DMS153 (cell line): ENCODE measurements at places on chromosomes 16 and 17.

GRCh38 chr17:7687072-7687907, at the start of gene TP53:
Gene TP53 (minus strand): TSS chr17:7687490. CDS start chr17:7676594, 10,896 bp downstream.
- DNase-seq: peak; percentile 53

DNA sequence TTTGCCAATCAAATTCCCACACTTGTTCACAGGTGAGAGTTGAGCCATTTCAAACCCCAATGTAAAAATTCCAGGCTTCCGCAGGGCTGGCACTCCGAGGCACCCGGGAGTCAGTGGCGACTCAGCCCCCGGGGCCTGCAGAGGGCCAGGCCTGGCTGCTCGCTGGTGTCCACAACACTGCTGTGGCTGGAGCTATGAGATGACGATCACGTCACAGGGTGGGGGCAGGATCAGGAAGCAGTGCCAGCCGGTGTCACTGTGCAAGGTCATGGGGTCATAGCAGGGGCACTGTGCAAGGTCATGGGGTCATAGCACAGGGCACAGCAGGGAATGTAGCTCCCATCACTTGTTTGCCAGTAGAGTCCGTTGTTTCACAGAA, 7.8 kb downstream of the VPS4A start:
- no peak for DNase-seq

DNA sequence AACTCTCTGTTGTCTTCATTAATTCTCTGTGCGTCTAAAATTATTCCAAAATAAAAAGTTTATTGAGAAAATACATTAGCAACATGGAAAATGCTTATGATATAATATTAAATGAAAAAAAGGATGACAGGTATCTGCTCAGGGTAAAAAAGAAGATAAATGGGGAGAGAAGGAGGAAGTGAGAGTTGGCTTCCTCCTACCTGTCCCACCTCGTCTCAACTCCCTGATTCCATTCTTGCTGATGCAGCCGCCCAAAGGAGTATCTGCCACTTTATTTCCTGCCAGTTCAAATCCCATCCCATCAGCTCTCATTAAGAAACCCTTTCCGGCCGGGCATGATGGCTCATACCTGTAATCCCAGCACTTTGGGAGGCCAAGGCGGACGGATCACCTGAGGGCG, 72.5 kb upstream of the ALOX12 start:
- DNase-seq: no peak

DNA sequence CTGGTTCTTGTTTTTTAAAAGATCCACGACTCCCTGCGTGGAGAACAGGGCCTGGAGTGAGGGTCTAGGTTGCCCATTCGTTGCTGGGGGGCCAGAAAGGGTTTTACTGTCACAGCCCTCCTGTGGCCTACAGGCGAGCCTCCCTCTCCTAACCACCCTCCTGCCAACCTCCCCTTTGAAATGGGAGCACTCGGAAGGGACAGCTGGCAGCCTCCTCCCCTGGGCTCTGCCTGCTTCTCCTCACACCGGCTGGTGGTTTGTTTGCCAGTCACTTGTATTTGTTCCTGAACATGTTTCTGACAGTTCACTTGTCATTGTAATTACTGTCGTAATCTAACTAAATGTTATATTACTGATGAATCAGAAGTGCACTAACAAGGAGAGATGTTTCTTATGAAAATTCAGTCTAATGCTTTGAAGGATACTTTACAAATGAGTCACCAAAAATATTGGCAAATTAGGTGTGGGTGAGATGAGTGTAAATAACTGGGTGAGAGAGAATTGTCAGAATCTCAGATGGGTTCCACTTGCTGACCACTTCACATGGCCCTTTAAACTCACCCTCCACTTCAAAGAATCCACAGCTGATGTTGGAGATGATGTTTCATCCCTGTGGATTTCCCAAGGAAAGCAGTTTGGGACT, 2.7 kb upstream of the SPPL2C start:
- peak; percentile 64 for DNase-seq

- no peak for DNase-seq
These were observed 258.2 kb upstream of the HSBP1 start for GRCh38 chr16:83549316-83550182.

DNA sequence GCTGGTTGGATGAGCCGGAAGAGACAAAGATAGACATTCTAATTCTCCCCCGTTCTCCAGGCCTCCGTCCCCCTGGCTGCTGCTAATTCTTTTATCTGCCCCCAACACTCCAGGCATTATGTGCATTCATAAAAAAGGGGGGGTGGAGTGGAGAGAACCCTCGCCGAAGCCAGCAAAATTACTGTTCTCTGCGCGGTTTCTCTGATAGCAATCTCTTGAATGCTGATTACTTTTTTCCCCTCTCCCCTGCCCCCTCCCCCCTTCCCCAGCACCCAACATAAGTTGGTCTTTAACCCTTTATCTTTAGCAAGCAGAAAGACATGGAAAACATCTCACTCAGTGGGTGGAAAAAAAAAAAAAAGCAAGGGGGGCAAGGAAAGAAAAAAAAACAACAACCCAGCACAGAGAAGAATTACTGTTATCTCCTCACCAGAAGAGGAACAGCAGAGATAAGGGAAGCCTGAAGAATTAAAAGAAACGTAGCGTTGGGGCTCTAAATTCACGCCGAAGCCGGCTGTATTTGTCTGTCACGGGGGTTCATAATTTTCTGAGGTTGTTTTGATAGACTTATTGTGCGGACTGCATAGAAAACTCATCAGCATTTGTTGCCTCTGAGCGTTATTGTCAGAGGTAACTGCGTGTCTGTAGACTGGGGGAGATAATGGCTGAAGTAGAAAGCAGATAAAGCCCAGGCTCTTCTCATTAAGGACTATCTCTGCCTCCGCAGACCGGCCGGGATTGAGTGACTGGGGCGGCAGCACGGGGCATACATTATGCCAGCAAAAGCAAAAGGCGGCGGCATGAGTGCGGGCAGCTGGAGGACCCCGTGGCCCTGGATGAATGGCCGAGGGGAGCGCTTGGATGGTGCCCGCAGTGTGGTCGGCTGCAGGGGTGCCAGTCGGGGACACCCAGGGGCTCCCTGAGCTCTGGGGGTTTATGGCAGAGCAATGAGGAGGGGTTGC, 126.9 kb downstream of the MRM1 start:
- no peak for DNase-seq

GRCh38 chr17:9924735-9925191, 19.7 kb upstream of the RCVRN start:
- peak; percentile 23 for DNase-seq

DNA sequence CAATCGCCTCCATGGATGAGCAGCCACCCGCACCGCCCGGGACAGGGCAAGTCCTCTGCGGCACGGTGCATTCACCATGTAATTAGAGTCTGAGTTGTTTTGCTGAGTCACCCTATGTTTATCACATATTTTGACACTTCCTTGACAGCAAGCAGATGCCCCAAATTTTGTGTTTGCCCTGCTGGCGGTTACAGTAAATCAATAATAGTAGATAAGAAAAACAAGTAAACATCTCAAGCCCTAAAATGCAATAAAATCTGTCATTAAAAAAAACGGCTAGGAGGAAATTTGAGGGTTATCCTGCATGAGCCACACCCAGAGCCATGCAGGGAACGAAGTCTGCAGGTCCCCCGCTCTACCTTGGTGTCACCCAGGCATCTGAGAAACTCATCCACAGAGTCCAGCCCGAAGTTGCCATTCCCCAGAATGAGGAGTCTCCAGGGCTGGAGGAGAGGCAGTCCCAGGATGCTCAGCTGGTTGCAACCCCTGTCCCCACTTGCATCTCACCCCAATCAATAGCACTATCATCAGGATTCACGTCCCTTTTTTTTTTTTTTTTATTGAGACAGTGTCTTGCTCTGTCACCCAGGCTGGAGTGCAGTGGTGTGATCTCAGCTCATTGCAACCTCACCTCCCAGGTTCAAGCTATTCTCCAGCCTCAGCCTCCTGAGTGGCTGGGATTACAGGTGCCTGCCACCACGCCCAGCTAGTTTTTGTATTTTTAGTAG, 16.5 kb upstream of the ST6GALNAC1 start:
- DNase-seq: peak; percentile 19

- no peak for DNase-seq
These were observed 33.0 kb downstream of the ANKFN1 start for GRCh38 chr17:56186222-56186786.

- no peak for DNase-seq
These were observed 10.2 kb upstream of the C17orf78 start for GRCh38 chr17:37365589-37365988.

DNA sequence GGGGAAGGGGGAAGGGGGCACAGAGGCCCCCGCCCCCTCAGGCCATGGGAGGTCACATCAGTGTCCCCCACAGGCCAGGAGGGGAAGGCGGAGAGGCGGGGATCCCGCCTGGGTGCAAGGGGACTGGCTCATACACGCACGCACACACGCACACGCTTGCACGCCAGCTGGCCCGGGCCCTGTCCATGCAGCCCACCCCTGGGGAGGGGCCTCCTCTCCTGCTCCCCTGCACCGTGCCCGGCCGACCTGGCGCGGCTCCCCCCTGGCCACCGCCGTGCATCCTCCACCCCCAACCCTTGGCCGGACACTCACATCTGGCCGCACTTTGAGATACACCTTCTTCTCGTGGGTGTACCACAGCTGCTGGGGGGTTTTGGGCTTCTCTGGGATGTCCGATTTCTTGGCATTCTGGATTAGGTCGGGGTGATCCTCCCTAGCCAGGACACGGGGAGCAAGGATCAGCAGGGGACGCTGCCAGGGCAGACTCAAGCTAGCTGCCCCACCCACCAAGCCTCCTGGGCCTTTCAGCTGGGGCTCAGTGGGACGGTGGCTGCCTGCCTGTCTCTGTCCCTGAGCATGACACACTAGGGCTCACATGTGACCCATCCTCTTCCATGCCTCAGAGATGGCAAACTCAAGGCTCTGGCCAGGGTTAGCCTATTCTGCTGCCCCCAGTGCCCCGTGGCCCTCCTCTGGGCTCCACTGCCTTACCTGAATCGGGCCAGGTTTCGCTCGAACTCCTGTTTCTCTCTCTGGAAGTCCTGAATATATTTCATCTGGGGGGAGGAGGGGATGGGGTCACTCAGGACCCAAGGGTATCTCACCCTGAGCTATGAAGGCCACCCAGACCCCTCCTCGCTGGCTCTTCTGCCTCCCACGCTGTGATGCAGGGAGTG, 6.7 kb downstream of the UBTF start:
- no peak for DNase-seq

GRCh38 chr17:73695035-73695738, 50.9 kb upstream of the SDK2 start:
- no peak for DNase-seq

- DNase-seq: no peak
These were observed 338.1 kb downstream of the SEC14L1 start for GRCh38 chr17:77478899-77479298.

- DNase-seq: no peak
These were observed 35.2 kb downstream of the ADCY9 start for GRCh38 chr16:4081047-4081446.

GRCh38 chr16:67734731-67735201, 15.7 kb upstream of the GFOD2 start:
- no peak for DNase-seq

DNA sequence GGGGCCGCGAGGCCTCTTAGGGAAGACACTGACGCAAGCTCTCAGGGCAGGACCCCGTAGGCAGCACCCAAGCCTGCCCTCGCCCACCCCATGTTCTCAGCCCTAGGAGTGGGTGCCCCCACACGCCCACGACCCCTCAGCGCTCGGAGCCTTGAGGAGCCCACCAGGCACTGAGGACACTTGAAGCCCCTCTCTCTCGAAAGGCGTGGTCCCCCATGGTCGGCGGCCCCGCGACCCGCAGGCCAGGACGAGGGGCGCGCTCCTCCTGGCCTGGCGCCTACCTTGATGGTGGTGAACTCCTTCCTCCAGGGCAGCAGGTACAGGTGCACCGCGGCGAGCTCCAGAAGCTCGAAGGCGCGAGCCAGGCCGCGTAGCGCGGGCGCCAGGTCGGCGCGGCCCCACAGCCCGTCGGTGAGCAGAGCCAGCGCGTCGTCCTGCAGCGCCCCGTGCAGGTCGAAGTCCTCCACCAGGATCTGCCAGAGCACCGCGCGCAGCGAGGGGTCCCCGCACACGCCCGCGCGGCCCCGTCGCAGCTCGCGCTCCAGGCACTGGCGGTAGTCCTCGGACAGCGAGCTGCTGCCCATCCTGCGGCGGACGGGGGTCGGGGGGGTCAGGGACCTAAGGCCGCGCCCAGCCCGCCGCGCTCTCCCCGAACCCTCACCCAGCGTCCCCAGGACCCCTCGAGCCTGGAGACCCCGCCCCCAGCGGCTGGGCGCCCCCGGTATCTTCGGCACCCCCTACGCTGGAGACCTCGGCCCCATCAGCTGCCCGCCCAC, 668 bp downstream of the SPATA2L start:
- DNase-seq: peak; percentile 72

- no peak for DNase-seq
These were observed 46.8 kb downstream of the BRIP1 start for GRCh38 chr17:61816538-61816937.

DNA sequence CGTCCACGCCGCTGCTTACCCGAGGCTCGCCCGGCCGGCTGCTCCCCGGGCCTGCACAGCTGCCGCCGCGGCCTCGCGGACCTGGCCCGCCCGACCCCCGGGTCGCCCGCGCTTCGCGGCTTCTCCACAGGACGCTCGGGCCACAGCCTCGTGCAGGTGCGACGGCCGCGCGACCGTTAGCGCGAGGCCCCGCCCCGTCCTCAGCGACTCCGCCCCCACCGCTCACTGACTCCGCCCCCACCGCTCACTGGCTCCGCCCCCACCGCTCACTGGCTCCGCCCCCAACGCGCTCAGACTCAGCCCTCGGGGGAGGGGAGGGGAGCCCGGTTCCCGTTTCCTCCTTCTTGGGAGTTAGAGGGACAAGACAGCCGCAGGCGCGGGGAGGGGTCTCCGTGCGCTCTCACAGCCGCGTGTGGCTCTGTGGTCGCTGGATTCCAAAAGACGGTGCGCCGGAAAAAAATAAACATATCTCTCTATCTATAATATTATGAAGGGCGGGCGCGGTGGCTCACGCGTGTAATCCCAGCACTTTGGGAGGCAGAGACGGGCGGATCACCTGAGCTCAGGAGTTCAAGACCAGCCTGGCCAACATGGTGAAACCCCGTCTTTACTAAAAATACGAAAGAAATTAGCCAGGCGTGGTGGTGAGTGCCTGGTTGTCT, at the start of gene MEIOB:
TSS of gene MEIOB (minus strand) at position 191 of the 662 bp plus-strand sequence. CDS start 3,989 bp downstream, outside the sequence.
- DNase-seq: no peak

- no peak for DNase-seq
These were observed 17.4 kb upstream of the MYO15B start for GRCh38 chr17:75570034-75570676.

DNA sequence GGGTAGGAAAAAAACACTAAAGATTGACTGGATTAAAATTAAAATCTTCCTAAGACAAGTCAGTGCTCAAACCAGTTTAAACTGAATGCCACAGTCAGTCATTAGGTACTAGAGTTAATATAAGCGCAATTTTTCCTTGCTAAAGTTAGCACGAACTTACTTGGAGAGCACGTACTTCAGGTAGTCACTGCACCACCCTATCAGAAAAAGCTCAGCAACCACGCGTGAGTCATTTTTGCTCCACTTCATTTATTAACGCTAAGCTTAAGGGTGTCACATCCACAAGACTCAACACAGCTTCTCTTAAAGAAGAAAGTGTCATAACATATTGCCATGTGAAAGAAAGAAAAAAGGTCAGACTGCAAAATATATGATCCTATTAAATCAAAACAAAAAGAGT, 53.1 kb downstream of the TEX2 start:
- no peak for DNase-seq

GRCh38 chr17:62704381-62704971, 77.0 kb downstream of the MRC2 start:
- no peak for DNase-seq
